ENCODE measurements at places on chromosomes 12 and 14.
A peak's percentile ranks its signal among the peaks of the same experiment; 100 is the strongest.

DNA sequence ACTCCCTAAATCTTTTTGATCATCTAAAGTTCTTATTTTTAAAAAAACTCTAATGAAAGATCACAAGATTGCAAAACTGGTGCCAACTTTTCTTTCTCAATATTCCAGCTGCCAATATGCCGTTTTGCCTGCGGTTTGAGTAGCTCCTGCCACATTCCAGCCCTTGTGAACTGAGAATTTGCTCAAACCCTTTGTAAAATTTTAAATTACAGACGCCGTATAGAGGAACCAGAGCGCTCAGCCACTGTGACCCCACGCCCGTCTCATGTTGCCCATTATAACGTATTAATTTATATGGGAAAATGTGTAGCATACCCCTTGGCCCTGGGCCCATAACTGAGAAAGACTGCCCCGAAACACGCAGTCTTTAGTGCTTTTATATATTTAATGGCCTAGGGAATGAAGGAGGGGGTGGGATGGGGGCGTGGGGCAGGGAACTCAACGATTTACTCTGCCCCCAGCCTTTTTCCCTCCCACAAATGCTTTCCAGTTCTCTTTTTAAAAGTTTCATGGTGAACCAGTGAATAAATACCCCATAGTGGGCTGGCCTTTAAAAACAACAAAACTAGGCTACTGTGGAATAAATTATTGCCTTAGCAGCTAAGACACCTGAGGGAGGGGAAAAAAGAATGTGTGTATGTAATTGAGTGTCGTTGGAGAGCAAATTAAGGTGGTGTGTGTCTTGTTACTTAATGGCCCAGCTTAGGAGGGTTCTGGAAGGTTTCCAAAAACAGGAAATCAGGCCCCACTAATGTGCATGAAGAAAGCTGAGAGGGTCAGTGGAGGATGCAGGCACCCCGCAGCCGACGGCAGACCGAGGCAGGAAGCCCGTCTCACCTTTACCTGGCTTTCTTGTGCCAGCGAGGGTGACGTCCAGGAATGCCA lies 45.7 kb upstream of the RFLNA start:
- DNase-seq = no peak

GRCh38 chr14:77241955-77242354 lies 29.1 kb downstream of the NGB start:
- no peak for DNase-seq

GRCh38 chr12:546265-546919 lies 86.7 kb downstream of the B4GALNT3 start:
- no peak for DNase-seq

GRCh38 chr14:78135450-78135891 lies 34.7 kb upstream of the NRXN3 start:
- DNase-seq = no peak

DNA sequence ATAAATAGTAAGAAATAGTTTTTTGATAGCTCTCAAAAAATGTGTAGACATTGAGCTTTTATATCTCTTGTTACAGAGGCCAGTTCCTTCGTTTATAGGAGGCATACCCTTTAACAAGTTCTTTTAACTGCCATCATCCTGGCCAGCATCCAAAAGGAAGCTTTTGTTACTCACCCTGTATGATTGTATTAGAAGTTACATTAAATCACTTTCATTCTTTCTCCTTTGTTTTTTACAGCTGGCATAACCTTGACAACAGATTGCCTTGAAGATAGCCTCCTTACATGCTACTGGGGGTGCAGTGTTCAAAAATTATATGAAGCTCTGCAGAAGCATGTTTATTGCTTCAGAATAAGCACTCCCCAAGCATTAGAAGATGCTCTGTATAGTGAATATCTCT lies 20.1 kb downstream of the CGRRF1 start:
- peak; percentile 63 for DNase-seq

GRCh38 chr14:97095269-97095668 lies 298.1 kb downstream of the VRK1 start:
- no peak for DNase-seq

- no peak for DNase-seq
These were observed 298.9 kb downstream of the PCNX1 start for GRCh38 chr14:71206123-71206522.

GRCh38 chr12:106409878-106410277 lies 52.3 kb downstream of the POLR3B start:
- no peak for DNase-seq

- no peak for DNase-seq
These were observed 56.8 kb downstream of the LRFN5 start for GRCh38 chr14:41663473-41663850.

Data from brain microvascular endothelial cell (primary cell).